ENCODE measurements at places on chromosomes 12 and 14.
A peak's percentile ranks its signal among the peaks of the same experiment; 100 is the strongest.

DNA sequence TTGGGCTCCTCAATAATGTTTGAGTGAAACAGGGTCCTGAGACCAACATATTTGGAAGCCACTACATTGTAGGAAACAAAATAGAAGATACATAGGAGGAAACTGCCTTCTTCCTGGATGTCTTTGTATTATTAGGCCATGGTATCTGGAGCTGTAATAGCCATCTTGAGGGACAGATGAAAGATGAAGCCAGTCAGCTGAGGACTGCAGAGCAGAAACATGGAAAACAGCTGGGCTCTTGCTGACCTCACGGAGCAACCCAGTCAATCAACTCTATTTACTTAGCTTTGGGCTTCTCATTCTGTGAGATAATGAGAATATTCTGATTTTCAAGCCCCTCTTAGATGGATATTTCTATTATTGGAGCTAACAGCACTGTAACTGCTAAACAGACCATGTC is 962.4 kb downstream of the BCL11B start:
- DNase-seq = no peak

DNA sequence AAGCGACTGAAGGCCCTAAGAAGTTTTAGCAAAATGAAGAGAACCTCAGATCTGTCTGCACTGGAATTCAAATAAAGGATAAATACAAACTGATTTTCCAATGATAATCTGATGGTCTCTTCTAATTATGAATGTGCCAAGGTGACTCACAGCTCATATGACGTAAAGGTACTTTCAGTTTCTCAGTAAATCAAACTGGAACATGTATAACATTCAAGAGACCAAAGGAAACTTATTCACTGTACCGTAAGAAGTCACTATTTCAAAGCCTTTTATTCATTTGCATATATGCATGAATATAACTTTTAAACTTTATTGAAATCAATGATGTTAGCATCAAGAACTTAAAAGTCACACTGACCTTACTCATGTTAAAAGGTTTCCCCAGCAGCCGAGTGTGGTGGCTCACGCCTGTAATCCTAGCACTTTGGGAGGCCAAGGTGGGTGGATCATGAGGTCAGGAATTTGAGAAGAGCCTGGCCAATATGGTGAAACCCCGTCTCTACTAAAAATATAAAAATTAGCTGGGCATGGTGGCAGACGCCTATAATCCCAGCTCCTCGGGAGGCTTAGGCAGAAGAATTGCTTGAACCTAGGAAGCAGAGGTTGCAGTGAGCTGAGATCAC is 52.2 kb downstream of the ATXN2 start:
- DNase-seq = no peak

DNA sequence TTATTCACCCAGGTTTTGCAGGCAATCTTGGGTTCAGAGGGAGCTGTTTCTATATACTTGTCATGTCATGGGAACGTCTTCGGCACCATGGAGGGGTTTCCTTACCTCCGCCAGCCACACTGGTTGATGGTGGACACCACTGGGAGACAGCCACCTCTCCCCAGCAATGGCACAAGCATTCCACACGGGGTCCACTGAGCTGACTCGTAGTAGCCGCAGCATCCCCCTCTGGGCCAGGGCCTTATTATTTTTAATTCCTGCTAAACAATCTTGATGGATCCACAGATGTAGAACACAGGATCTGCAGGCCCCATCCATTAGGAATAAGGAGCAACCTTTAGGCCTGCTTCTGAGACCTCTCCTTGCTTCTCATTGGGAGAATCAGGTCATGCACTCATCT is 132.9 kb downstream of the DICER1 start:
- no peak for DNase-seq

- DNase-seq = no peak
Measured at GRCh38 chr14:85421186-85421877, 108.6 kb upstream of the FLRT2 start.

GRCh38 chr12:116336542-116337065 is 59.1 kb upstream of the MED13L start:
- DNase-seq = no peak

DNA sequence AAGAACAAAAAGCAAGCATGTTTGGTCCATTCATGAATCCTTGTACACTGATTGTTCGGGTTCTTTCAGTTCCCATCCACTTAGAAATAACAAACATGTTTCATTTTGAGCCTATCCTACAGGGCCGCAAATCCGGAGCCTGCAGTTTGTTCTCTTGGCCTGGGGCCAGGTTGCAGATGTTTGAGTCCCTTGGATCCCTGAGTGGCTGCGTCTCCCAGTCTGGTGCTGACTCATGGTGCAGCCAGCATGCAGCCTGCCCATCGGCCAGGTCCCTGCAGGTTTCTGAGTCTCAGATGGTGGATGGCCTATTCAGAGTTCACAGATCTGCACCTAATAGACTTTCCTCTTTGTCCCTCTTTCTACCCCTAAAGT is 1.9 kb upstream of the DYNC1H1 start:
- DNase-seq = no peak

- no peak for DNase-seq
Measured at GRCh38 chr14:94483071-94483451, 7.1 kb upstream of the SERPINA9 start.

DNA sequence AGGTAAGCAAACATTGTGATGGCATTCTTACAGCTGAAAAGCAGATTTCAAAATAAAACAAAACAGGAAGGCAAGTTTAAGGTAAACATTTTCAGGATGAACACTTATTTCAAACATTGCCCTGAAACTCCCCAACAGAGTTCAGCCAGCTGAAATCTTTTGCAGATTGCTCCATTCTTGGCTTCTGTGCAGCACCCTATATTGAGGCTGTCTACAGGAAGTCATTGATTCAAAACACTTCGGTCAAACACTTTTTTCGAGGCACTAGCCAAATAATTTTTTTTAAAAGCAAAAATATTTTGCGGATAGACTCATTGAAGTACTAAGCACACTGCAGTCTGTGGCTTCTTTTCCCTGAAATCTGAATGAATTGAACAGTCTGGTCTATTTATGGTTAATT is 318.1 kb upstream of the PDE3A start:
- DNase-seq = no peak

- peak; percentile 89 for DNase-seq
Measured at GRCh38 chr14:69766984-69767368, at the start of gene SRSF5. TSS of gene SRSF5 (plus strand) at chr14:69767142. CDS start at chr14:69768157, 1,015 bp downstream.

DNA sequence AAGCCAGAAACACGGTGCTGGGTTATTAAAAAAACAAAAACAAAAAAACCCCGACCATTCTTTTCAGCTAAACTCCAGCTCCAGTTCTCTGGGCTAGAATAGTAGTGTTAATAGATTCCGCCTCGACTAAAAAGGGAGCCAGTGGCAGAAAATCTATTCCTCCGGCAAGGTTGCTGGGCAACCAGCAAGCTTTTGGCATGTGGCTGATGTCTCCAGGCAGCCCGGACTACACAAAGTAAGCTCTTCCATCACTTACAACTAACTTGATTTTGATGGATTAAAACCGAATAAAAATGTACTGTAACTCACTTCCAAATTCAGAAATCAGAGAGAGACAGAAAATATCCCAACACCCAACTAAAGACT is 126.4 kb upstream of the FOXN3 start:
- no peak for DNase-seq

GRCh38 chr12:130427381-130427887 is 89.7 kb downstream of the PIWIL1 start:
- DNase-seq = no peak

GRCh38 chr14:75441728-75442127 is 13.9 kb downstream of the JDP2 start:
- no peak for DNase-seq

GRCh38 chr12:16984484-16984883 is 378.5 kb upstream of the LMO3 start:
- DNase-seq = no peak

GRCh38 chr12:117882181-117882580 is 86.6 kb downstream of the KSR2 start:
- DNase-seq = no peak

DNA sequence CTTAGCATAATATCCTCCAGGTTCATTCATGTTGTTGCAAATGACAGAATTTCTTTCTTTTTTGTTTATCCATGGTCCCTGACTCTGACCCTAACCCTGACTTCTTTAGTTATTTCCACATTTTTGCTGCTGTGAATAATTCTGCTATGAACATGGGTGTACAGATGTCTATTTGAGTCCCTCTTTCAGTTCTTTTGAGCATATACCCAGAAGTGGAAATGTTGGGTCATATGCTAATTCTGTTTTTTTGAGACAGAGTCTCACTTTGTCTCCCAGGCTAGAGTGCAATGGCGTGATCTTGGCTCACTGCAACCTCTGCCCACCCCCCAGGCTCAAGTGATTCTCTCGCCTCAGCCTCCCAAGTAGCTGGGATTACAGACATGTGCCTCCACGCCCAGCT is 33.1 kb downstream of the KNTC1 start:
- no peak for DNase-seq

GRCh38 chr14:102994689-102995088 is 62.7 kb downstream of the CDC42BPB start:
- DNase-seq = no peak

GRCh38 chr14:89486961-89487360 is 69.9 kb upstream of the FOXN3 start:
- DNase-seq = no peak

DNA sequence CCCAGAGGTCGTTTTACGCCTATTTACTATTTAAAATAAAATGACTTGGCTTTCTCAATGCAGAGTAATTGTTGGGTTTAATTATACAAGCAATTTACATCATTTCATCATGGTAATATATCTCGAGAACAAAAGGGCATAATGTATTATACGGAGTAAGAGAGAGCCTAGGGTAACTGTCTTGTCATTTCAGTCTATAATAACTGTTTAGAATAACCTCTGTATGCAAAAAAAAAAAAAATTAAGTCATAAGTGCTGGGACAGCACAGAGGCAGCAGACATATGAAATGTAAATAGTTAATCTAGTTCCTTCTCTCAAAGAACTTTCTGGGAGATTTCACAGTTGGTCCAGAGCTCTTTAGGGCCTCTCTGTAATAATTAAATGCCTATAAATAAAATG is 284.9 kb downstream of the TMTC2 start:
- DNase-seq = no peak

DNA sequence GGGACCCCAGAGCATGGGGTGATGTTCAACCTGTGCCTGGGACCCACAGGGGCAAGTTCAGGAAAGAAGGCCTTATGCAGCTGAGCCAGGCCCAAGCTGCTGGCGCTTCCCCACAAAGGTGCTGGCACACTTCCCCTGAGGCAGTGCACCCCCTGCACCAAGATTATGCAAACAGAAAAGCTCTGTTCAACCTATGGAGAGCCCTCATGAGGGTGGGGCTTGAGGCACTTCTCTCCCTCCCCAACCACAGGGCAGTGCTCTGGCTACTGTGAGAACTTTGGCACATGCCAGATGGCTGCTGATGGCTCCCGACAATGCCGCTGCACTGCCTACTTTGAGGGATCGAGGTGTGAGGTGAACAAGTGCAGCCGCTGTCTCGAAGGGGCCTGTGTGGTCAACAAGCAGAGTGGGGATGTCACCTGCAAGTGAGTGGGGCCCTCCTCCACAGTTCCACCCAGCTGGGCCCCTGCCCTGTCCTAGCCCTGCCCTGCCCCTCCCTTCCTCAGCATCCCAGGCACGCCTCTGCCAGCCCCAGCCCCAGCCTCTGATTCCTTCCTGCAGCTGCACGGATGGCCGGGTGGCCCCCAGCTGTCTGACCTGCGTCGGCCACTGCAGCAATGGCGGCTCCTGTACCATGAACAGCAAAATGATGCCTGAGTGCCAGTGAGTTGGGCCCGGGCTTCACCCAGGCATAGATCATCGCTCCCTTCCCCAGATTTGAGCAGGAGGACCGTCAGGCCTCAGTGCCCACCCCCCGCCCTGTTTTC is 5.5 kb upstream of the NXPH4 start:
- no peak for DNase-seq

DNA sequence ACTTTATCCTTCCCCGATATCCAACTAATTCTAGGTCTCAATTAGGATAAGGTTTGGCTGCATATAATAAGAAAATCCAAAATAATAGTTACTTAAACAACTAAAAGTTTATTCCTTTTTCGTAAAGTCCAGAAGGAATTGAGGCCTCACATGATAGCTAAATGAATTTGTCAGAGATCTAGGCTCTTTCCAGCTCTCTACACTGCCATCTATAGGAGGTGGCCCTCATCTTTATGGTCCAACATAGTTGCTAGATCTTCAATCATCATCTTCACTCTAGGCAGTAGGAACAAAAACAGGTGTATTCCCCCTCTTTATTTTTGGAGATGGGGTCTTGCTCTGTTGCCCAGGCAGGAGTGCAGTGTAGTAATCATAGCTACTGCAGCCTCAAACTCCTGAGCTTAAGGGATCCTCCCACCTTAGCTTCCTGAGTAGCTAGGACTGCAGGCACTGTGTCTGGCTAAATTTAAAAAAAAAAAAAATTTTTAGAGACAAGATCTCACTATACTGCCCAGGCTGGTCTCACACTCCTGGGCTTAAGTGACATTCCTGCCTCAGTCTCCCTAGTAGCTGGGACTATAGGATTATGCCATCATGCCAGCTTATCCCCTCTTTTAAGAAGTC is 46.5 kb upstream of the SAV1 start:
- no peak for DNase-seq

- no peak for DNase-seq
Measured at GRCh38 chr12:3326156-3326849, 164.7 kb upstream of the PRMT8 start.

DNA sequence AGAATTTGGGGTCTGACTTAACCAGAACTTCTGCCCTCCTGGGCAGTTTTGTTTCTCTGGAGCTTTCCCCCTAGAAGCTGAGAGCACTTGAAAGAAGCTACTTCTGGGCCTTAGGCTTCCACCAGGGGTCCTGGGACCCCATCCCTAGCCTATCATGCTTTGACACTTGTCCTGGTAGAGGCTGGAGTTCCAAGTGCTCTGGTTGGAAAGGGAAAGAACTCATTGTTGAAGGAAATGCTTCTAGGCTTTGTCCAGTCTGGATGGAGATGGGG is 1.4 kb upstream of the COL2A1 start:
- DNase-seq = no peak

GRCh38 chr14:98321841-98322240 is 950.2 kb downstream of the BCL11B start:
- no peak for DNase-seq

DNA sequence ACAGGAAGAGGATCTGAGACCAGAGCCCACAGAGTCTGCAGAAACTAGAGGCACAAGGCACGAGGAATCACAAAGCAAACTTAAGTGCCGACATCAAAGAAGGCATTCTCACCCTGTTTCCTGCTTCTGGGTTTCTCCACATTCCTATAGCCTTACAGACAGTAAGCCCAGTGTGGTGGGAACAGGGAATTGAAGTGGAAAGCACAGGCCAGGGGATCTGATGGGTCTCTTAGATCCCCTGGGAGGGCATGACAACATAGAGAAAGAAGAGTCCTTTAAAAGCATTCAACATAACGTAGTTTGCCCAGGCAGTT is 75.6 kb upstream of the FRMD6 start:
- no peak for DNase-seq

- no peak for DNase-seq
Measured at GRCh38 chr12:116138781-116139180, 138.7 kb downstream of the MED13L start.

DNA sequence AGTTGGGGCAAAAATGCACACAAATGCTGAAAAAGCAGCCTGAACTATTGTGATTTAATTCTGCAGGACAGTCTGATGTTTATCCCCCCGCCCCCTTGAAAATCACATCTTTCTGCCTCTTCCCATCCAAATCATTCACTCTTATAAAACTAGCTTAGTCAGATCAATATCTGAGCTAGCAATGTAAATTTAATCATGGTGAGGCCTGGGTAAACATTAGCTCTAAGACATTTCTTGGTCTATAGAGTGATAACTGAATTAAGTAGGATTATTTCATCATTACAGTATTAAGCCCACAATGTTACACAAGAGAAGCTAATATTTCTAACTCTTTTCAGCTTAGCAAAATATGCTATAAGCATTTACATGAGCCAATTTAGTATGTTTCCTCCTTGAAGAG is 9.1 kb upstream of the PCED1B start:
- DNase-seq = no peak

- DNase-seq = no peak
Measured at GRCh38 chr14:61513986-61514830, 181.1 kb upstream of the HIF1A start.

All from cortex of kidney (tissue), 1 donor.